ENCODE measurements at places on chromosomes 16 and 17.

GRCh38 chr17:37802712-37803416, 58.0 kb upstream of the HNF1B start:
- no peak for DNase-seq

DNA sequence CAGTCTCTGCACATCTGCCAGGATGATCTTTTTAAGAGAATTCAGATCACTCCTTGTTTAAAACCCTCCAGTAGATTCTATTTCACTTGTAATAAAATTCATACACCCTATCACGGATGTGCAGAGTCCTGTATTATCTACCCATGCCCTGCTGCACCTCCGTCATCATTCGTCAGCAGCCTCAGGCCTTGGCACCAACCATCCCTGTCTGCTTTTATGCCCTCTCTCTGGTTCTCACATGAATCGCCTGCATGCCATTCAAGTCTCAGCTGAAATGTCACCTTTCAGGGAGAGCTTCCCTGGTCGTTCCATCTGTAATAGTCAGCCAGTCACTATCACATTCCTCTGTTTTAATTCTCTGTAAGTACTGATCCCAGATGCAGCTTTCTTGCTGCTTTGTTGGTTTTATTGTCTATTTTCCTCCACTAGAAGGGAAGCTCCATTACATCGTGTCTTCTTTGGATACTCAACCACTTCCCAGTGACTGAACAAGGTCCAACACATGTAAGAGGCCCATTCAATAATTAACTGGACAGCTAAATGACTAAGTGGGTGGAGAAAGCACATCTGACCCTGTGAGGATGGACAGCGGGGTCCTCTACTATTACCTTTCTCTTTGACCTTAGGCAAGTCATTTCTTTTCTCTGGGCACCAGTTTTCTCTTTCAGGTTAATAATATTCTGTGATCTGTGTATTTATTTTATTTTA, 81.2 kb upstream of the GOT2 start:
- DNase-seq = no peak

DNA sequence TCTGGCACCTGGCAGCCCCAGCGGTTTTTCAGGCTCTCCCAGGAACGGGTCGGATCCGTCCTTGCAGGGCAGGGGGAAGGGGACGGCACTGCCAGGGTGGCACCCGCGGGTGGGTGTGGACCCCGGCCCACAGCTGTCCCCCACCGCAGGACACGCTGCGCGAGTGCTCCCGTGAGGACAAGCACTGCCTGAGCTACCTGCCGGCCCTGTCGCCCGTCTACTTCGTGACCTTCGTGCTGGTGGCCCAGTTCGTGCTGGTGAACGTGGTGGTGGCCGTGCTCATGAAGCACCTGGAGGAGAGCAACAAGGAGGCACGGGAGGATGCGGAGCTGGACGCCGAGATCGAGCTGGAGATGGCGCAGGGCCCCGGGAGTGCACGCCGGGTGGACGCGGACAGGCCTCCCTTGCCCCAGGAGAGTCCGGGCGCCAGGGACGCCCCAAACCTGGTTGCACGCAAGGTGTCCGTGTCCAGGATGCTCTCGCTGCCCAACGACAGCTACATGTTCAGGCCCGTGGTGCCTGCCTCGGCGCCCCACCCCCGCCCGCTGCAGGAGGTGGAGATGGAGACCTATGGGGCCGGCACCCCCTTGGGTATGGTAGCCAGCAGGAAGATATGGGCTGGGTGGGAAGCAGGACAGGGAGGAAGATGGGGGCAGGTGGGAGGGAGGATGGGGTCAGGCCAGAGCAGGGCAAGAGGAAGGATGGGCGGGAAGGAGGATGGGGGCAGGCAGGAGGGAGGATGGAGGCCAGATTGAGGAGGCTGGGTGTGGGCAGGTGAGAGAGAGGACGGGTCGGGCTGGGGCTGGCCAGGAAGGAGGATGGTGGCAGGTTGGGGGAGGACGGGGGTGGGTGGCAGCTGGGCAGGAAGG, 6.8 kb downstream of the TPSG1 start:
- DNase-seq = no peak

- DNase-seq = no peak
Observed at GRCh38 chr17:33756021-33756420, 462.9 kb upstream of the ASIC2 start.

DNA sequence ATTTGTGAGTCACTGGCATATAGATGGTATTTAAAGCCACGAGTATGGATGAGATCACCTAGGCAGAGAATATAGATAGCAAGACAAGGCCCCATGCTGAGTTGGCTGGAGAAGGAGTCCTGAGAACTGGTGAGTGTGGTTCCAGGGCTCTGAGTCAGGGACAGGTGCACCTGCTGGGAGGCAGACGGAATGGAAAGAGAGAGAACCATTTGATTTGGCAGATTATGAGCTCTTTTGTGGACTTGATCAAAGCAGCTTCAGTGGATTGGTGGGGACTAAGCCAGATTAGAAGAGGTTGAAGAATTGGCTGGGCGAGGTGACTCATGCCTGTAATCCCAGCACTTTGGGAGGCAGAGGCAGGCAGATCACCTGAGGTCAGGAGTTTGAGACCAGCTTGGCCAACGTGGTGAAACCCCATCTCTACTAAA, 4.3 kb upstream of the C16orf92 start:
- DNase-seq = no peak

DNA sequence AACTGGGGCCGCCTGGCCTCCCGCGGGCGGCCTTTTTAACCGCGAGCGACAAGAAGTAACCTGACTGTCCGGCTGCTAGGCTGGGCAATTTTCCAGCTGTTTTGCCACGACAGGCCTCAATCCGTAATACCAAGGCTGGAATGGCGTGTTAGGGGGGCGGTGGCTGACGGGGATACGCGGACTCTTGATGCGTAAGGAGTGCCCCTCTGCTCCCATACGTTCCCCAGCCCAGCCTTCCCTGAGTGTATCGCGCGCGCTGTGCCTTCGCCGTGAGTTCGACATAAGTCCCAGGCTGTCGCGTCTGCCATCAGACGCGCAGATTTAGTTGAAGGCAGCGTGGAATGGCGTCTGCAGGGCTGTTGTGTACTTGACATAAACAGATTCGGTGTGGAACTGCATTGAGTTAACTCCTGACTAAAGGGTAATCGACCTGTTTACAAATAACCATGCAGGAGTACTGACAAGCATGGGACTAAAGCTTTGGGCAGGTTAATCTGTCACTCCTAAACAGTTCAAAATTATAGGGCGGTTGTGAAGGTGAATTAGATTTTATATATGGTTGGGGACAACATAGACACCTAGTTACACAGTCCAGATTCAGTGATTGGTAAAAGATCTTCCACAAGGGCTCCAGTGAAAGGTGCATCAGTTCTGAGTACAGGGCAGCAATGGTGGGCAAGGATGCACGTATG, 16.6 kb upstream of the ERN1 start:
- no peak for DNase-seq

- DNase-seq = no peak
Observed at GRCh38 chr16:56684256-56684925, 2.1 kb downstream of the MT1X start.

- no peak for DNase-seq
Observed at GRCh38 chr17:15952916-15953790, 8.2 kb downstream of the ADORA2B start.

DNA sequence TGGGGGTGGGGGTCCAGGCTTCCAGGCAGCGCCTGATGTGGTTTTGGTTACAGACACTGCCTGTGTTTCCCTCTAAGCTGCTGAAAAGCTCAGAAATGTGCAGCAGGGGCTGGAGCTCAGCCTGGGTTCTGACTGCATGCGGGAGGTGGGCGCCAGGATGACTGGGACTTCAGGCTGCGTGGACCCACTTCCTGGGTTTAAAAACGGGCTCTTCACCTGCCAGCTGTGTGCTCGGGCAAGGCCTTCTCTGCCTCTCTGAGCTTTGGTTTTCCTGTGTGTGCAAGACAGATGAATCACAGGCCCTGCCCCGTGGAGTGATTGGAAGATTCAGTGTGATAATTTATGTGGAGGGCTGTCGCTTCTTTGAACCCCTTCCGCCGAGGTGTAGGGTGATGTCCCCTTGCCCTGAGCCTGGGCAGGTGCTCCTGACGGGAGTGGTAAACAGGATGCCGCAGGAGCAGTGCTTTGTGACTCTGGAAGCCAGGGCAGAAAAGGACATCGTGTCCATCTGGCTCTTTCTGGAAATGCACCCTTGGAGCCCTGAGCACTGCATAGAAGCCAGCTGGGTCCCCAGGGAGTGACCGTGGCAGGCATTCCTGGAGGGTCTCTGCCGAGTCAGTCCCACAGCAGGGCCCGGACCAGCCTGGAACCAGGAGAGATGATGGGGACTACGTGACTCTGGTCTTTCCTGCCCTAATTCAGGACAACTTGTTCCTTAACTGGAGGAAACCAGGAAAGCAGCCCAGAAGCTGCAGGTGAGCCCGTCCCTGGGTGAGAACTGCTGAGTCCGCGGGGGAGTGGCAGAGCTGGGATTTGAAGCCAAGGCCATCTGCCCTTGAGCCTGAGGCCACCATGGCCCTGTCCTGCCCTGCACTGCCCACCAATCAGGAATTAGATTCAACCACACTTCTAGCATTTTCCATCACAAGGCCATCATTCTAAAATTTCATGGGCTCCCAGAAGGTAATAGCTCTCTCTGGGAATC, 28.5 kb upstream of the SLC7A5 start:
- DNase-seq = no peak

DNA sequence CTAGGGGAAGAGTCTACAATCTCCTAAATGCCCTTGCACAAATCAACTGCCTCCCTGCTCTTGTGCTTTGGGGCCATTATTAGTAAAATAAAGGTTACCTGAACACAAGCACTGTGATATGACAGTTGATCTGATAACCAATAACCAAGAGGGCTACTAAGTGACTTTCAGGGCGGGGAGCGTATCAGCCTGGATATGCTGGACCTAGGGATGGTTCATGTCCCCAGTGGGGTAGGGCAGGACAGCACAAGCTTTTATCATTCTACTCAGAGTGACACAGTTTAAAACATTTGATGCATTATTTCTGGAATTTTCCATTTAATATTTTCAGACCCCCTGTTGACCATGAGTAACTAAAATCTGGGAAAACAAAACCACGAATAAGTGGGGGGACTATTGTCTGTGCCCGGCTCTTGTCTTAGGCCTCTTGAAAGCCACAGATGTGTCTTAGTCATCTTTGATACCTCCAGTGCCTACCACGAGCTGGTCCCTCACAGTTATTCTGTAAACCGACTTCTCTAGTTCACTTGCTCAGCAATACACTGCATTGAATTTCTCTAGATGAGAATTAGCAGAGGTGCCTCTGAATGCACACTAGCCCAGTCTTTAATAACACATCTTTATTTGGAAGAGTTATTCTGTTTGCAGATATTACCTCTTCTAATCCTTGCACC, 94.6 kb upstream of the DHX40 start:
- no peak for DNase-seq

DNA sequence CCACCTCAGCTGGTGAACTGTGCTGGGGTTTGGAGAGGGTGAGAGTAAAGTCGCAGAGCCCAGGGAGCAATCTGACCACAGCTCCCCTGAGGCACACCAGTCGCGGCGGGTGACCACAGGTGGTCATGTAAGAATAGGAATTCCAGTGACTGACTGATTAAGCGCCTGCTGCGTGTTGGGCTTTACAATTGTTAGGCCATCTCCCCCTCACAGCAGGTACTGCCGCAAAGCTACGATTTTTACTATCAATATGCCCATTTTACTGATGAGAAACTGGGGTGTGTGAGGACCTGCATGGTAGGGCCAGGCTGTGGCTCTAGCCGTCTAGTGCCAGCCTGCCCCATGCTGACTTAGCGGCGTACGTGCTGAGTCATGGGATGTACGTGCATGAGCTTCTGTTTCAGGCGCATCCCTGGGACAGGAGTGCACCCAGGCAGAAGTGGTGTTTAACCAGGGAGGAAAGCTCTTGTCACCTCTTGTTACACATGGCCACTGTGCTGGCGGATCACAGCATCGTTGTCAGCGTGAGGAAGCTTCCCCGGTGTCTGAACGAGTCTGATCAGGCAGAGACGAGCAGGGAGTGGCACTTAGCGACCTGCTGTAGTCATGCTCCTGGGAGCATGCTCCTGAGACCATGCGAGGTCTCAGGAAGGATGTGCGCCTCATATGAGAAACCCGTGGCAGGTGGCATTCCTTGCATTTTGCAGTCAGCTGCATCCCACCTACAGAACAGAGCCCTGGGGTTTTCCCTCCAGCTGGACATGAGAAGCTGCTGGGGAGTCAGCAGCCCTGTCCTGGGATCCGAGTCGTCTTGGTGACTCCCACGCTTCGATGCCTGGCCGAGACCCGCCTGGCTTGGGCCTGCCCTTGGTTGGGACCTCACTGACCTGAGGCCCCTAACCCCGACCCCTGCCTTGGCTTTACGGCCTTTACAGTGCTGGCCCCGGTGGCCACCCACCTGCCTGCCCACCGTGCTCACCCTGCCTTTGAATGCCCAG, 163.7 kb upstream of the CHMP6 start:
- DNase-seq = no peak

DNA sequence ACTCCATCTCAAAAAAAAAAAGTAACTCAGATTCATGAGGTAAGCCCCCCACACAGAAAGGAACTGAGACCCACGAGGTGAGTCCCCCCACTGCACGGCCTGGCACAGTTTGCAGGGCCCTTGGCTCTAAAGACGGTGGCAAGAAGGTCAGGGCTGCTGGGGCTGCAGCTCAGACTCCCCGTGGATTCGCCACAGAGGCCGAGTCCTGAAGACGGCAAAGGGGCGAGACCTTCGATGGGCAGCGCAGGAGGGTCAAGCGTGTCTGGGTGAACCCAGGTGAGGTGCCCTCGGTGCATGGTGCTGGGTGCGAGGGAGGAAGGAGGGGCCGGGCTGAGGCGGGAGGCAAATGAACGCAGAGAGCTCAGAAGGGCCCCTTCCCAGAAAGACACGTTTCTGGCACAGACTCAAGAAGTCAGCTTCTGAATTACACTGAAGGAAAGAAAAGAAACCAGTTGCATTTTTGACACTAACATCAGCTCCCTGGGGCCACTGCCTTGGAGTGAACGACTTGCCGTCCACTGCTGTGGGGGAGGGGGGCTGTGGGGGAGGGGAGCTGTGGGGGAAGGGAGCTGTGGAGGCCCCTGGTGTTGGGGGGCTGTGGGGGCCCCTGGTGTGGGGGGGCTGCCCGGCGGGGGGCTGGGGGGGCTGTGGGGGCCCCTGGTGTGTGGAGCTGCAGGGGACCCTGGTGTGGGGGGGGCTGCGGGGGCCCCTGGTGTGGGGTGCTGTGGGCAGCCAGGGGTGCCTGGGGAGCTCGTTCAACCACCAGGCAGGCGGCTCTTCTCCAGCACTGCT, 69.8 kb upstream of the METRNL start:
- no peak for DNase-seq
